ENCODE measurements at places on chromosomes 1 and 21.

DNA sequence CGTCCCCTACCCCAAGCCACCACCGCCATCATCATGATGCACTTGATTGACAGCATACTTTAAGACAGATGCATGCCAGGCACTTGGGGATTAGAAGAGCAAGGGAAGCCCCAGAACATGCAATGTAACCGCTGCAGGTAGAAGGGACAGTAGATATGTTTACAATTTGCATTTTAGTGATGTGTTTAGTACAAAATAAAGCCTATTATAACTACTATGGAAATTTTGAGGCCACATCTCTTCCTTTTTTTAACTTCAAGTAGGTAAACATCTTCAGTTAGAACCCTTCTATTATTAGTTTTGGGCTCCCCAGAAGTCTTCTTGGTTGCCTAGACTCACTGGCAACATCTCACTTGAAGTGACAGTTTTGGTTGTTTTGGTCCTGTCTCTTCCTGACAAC, 25.3 kb downstream of the CR1L start:
- no peak for DNase-seq

GRCh38 chr1:222583079-222583478, 6.7 kb downstream of the TAF1A start:
- no peak for DNase-seq

- DNase-seq = no peak
Measured at GRCh38 chr1:165884690-165885304, 57.4 kb downstream of the UCK2 start.

- no peak for DNase-seq
Measured at GRCh38 chr1:17438318-17439249, 893 bp downstream of the RCC2 start.

GRCh38 chr1:245583081-245583480, 428.3 kb downstream of the KIF26B start:
- DNase-seq = no peak

- no peak for DNase-seq
Measured at GRCh38 chr1:2639203-2639602, 6.4 kb upstream of the MMEL1 start.

Measured in fibroblast of the aortic adventitia (primary cell).